ENCODE measurements at places on chromosomes 3 and 15. TPM values are rescaled to one million over a fixed set of nuclear protein-coding genes. Genes with fewer than 3 reads are reported as not detected.

DNA sequence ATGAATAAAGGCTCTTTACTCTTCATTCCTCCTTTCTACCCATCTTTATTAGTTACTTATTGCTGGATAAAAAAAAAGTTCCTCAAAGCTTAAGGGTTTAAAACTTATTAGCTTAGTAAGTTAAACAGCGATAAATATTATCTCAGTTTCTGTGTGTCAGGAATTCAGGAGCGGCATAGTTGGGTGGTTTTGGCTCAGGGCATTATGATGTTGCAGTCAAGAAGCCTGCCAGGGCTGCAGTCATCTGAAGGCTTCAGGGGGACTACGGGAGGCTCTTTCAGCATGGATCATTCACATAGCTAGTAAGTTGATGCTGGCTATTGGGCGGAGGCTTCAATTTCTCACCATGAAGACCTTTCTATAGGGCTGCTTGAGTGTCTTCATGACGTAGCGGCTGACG lies 1.9 kb upstream of the DLG1 start:
- DNase-seq: peak; percentile 51

GRCh38 chr15:47443839-47444238 lies 273.5 kb upstream of the SEMA6D start:
- no peak for DNase-seq

- peak; percentile 59 for DNase-seq
Observed at GRCh38 chr3:120506828-120507774, 56.3 kb upstream of the FSTL1 start.

GRCh38 chr3:37216597-37217097 lies 42.3 kb upstream of the LRRFIP2 start:
- no peak for DNase-seq

DNA sequence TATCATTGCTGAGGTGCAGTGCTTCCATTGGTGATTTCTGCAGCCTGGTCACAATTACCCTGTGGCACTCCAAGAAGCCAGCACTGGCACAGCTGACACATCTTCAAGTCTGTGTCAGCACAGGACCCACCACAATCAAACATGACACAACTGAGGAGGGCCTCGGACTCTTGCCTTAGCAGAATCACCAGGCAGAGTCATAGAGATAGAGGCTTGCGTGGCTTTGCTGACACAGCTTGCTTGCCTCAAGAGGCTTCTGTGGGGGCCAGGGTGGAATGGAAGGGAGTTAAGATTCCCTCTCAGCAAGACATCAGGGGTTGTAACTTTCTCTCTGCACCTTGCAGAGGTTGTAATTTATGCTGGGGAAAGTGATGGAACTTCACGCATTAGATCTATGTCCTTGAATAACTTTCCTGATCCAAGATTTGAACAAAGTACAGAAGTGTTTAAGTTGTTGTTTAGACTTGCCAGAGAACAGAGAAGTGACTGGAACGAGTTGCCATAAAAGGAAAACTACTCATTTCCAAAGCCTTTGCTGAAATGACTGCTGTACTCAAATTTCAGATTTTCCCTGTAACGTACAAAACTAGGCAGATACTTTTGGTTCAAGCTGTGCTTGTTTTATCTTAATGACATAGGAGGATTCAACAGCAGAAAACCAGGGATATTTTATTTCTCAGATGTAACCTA lies 170.7 kb downstream of the DIPK2A start:
- DNase-seq: peak; percentile 14

DNA sequence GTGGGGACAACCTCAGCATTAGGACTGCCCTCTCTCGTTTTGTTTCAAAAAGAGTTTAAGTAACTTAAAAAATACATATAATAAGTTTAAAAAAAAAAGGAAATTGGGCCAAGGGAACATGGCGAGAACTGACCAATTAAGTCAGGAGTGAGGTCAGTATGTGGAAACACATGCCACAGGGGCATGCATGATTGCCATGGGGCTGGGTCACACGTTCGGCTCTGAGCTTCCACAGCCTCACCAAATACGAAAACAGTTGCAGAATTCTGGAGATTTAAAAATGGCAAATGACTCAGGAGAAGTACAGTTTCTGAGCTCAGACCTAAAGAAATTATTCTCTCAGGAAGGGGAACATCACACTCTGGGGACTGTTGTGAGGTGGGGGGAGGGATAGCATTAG lies 24.1 kb downstream of the PDE8A start:
- no peak for DNase-seq

GRCh38 chr3:184337399-184337714 lies at the start of gene FAM131A:
Gene FAM131A (plus strand): TSS chr3:184337600. CDS start chr3:184337631, 31 bp downstream.
- no peak for DNase-seq

DNA sequence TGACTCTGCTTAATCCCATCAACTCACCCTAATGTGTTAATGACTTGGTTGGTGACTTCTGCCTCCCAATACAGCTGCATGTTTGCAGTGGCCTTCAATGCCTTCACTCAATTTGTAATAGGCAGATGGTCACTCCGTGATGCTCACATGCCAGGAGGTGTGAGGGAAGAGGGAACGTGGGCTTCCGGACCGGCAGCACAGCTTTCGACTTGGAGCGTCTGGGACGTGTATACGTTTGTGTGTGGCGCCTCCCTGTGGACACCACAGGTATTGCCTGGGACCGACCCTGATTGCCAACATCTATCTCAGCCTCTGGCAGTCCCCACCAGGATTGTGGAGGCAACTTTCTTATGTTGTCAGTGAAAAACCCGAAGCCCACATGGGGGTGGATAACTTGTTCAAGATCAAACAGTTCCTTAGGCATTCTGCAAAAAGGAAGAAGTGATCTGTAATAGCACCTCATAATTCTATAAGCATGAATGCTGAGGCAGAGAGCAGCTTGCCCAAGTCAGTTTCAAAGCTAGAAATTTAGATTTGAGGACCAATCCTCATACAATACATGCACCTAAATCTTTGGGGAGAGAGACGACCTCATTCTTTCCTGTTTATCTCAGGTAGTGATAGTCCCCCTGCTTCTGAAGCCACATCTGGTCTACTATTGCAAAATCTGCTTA lies 16.9 kb downstream of the MRPL46 start:
- peak; percentile 61 for DNase-seq

- DNase-seq: no peak
Observed at GRCh38 chr3:124829178-124829818, 57.9 kb downstream of the ITGB5 start.

- DNase-seq: no peak
Observed at GRCh38 chr15:39269821-39270220, 311.1 kb upstream of the THBS1 start.

- DNase-seq: no peak
Observed at GRCh38 chr15:91891788-91892345, 38.4 kb downstream of the SLCO3A1 start.

DNA sequence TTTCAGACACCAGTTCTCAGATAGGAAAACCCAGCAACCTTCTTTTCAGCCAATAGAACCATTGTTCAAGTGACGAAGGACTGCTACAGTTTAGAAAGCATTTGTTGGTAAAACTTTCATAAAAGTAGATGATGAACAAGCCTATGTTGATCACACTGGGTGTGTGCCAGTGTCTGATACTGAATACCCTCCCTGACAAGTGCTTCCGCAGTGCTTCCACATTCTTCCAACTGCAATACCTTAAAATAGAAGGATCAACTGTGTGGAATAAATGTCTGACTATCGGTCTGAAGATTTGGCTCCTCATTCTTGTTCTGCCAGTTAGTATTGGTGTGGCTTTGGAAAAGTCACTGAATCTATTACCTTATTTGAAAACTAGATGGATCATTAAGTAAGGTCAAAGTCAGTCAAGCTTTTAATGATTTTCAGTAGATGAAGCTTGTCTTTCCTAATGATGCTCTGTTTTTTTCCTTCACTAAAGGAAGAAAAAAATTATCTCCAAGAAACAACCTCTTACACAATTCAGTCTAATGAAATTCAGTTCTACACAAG lies 479.4 kb upstream of the CBLB start:
- no peak for DNase-seq

GRCh38 chr3:194596906-194597305 lies 36.3 kb downstream of the TMEM44 start:
- no peak for DNase-seq

DNA sequence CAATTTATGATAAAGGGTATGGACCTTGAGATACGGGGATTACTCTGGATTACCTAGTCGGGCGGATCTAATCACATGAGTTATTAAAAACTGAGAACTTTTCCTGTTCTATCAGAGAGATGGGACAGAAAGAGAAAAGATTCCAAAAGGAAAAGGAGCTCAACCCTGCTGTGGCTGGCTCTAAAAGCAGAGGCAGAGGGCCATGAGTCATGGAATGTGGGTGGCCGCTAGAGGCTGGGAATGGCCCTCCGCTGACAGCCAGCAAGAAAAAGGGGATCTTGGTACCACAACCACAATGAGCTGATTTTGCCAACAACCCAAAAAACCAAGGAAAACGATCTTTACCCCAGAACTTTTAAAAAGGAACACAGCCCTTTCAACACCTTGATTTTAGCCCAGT lies 210.0 kb downstream of the MAGI1 start:
- DNase-seq: no peak

DNA sequence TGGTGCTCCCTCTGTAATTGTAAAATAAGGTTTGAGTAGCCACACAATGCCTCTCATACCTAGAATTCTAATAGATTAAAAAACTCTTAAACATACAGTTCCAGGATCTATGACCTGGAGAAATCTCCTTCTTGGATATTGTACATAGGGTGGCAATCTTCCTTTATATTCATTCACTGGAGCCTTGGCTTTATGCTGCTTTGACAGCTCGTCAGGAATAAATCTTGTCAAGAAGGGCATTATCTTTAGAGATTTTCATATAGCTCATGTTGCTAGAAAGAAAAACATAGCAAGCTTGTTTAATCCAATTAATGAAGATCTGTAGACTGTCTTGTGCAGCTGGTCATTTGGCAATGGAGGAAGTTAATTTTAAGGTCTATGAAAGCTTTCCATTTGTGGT lies 131.1 kb downstream of the PYDC2 start:
- DNase-seq: no peak

DNA sequence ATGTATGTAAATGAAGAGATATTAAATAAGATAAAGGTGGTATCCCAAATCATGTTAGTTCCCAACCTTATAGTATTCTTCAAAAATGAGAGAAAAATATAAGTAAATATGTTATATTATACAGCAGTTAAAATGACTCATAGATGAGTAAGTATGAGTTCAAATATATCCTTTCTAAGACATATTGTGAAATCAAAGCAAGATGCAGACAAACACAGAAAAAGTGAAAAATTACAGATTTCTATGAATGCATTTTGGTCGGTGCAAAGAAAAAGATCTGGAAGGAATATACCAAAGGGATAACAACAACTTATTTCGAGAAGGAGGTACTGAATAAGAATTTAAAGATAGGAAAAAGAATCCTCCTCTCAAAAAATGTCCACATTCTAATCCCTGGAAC lies 181.2 kb upstream of the TTC14 start:
- no peak for DNase-seq

DNA sequence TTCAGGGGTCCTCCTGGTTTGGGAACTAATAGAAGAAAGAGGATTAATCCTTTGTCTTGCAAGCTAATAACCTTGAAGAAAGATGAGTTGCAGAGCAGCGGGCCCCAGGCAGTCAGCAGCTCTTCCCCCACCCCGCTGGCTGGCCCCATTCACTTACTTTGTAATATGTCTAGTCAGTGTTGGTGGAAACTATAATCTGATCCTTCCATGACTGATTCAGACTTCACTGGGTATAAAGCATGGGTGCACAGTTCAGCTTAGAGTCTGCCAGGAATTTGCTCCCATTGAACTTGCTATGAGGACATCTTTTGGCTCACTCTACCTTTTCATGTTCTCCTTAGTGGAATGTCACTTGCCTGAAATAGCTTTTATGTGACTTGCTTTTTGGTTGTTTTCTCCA lies 117.7 kb downstream of the CCNL1 start:
- no peak for DNase-seq

DNA sequence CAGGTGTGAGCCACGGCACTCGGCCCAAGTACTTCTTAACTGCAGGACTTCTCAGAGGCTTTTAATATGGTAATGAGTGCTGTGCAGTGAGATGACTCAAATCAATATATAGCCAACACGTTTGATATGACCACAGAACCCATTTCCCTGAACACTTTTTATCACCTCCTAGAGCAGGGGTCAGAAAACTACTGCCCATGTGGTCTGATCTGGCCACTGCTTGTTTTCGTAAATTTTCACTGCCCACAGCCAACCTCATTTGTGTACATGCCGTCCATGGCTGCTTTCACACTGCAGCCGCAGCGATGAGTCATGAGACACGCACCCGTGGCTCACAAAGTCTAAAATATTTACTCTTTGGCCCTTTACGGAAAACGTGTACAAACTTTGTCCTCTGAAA lies 179.2 kb downstream of the RORA start:
- peak; percentile 66 for DNase-seq

GRCh38 chr3:107409365-107409764 lies 32.1 kb downstream of the CCDC54 start:
- no peak for DNase-seq

DNA sequence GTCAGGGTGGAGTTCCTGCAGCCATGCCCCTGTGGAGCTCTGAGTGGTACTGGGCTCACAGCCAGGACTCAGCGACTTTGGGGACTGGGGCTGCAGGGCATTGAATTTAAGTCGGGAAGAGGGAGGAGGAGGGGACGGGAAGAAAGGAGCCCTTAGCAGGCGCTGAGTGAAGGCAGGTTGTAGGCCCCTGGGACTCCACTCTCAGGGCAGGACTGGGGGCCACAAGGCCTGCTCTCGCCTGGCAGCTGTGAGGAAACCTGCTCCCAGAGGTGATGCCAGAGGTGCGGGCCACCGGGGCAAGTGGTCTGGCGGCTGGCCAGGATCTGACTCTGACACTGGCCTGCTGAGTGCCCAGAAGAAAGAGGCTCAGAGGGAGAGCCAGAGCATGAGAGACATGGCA lies 73.5 kb downstream of the EPHB3 start:
- DNase-seq: no peak

DNA sequence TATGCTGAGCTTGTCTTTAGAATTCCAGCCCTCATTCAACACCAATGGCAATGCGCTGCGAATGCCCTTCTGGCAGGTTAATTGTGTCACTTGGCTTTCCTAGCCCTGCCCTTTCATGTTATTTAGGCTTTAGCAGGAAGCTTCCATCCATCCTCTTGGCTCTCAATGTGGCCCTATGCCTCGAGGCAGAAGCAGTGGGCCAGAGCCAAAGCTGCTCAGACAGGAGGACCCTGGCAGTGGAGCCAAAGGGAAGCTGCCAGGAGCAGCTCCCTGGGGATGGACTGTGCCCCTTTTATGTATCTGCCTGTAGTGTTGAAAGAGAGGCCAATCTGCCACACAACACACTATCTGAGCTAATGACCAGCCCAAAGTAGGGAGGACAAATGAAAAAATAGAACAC lies 376.4 kb downstream of the CTNNB1 start:
- DNase-seq: no peak

DNA sequence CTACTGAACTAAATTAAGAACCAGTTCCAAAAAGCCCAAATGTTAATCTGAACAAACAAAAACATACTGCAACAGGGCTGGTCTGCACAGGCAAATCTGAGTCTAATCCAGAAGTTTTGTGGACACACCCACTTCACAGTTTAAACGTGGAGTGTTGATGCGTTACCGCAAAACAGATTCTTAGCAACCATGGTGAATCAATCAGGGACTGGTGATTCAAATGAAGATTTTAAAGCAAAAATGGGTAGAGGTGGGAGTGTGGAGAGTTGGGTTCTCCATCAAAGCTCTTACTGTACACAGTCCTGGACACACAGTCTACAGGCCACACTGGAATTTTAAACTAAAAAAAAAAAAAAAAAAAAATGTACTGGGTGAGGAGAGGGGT lies 5.2 kb downstream of the ANXA2 start:
- DNase-seq: peak; percentile 81

TEX55 gene
- not detected for total RNA-seq

CSTA gene
- total RNA-seq: not detected

GOLGA8T gene
- under 0.01 TPM for total RNA-seq

THAP10 gene
- total RNA-seq: 2.6 TPM

LDHAL6B gene
- not detected for total RNA-seq

TMEM62 gene
- 18.4 TPM for total RNA-seq

ACKR2 gene
- not detected for total RNA-seq
